ENCODE measurements at places on chromosomes 12 and 14.

DNA sequence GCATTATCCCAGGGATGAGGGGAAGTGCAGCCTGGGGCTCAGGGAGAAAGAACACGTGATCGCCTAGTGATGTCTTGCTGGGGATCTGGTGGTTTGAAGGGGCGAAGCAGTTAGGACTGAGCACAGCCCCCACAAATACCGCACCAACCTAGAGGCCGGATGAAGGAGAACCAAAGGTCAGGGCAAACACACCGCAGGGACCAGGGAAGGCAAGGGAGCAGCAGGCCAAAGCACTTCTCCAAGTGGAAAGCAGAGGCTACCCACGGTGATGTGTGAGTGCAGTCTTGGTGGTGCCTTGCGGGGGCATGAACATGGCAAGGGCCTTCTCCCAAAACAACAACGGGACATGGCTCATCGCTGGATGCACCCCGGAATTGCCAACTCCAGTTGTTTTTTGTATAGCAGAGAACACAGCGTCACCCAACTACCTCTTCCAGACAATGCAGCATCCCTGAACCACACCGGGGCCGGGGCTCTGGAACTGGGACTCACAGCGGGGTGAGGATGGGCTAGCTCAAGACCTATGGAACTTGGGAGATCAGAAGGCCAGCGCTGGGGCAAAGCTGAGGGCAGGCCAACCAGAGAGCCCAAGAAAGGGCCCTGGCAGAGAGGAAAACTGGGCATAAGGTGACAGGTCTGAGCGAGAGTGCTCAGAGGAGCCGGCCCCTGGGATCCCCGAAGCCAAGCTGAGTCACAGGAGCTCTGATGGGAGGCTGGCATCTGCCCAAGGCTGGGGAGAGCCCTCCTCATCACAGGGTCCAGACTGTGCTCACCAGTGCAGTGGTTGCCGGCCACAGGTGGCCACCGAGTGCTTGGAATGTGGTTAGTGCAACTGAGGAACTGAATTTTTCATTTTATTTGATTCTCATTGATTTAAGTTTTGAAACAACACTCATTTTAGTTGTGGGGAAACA lies 11.1 kb downstream of the GALNT16 start:
- DNase-seq, result no peak

DNA sequence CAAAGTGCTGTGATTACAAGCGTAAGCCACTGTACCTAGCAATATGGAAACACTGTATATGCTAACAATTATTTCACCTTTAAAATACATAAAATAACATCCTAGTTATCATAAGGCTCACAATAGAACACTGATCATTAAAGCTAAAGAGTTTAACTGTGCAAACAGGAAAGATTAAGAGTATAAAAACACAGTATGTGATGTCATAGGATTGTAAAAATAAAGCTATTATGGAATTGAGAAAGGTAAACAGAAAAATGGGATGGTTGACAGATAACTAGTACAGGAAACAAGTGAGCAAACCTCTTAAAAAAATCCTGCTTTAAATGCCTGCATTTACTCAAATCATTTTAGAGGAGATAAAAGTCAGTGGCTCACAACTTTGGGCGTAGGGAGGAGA lies 10.8 kb upstream of the IPO8 start:
- no peak for DNase-seq

DNA sequence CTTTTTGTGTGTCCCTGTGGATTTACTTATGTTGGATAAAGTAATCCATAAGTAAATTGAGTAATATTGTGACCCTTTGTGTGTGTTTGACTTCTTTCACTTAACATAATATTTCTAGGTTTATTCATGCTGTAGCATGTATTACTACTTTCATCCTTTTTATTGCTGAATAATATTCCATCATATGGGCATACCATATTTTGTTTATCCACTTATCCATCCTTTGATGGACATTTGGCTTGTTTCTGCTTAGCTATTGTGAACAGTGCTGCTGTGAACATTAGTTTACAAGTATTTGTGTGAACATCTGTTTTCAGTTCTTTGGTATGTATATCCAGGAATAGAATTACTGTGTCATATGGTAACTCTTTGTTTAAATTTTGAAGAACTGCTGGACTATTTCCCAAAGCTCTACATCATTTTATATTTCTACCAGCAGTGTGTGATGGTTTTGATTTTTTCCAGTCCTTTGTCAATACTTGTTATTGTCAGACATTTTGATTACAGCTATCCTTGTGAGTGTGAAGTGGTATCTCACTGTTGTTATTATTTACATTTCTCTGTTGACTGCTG lies 25.2 kb downstream of the G2E3 start:
- DNase-seq, result no peak

DNA sequence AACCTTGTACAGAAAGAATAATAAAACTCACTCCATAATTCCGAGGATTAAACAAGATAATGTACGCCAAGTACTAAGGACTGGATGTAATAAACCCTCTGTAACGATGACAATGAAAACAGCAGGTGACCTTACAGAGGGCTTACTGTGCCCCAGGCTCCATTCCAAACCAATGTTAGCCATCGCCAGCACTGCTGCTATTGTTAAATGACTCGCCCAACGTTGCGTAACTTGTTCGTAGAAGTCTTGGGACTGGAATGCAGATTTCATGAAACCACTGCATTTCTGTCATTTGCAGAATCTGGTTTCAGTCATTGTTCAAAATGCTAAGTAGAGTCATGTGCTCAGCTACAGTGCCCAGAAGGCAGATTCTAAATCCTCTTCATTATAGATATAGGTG lies 728 bp upstream of the STON2 start:
- no peak for DNase-seq

- DNase-seq, result no peak
Observed at GRCh38 chr14:23561259-23561658, 5.2 kb downstream of the THTPA start.

- DNase-seq, result no peak
Observed at GRCh38 chr12:52415870-52416750, 10.0 kb upstream of the KRT82 start.

DNA sequence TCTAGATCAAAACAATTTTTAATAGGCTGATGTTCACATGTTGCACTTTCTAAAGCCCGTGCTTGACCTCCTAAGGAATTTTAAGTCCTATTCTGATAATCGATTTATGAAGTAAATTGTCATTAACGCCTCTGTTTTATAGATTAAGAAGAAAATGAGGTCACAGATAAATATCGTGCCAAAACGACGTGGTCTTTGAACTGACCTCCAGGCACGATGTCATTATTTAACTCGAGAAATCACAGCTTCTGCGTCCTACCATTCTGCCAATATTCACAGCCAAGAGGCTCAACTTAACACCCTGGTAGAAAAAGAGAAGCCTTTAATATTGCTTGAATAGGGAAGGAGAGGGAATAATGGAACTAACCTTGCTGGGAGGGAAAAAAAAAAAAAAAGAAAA lies 888 bp upstream of the EEA1 start:
- DNase-seq, result no peak

GRCh38 chr12:18718462-18718861 lies 19.4 kb downstream of the PLCZ1 start:
- no peak for DNase-seq

- DNase-seq, result no peak
Observed at GRCh38 chr14:95365401-95365800, 45.7 kb upstream of the CLMN start.

DNA sequence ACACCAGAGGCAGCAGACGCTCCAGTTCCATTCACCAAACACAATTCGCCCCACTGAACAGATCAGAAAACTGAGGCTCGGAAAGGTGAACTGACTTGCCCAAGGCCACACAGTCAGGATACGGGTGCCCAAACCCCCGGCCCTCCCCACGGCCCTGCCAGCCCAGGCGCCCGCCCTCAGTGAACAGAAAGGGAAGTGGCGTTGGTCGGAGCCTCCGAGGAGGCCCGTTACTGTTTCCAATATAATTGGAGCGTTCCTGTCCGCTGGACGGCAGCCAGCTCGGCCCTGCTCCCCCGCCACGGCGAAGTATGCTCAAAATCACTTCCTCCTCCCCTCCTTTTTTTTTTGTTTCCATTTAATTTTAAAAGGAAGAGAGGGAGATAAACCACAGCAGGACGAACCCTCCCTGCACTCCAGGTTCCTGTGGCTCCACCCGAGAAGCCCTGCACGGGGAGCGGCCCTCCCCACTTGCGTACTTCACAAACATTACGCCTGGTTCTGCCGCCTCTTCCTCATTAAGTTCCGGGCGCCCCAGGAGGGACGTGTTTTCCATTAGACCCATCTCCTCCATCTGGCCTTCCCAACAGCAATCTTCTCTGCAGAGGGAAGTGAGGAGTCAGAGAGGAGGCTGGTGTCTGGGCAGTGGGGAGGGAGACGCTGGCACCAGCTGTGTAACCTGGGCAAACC lies 61.1 kb downstream of the NCOR2 start:
- no peak for DNase-seq

DNA sequence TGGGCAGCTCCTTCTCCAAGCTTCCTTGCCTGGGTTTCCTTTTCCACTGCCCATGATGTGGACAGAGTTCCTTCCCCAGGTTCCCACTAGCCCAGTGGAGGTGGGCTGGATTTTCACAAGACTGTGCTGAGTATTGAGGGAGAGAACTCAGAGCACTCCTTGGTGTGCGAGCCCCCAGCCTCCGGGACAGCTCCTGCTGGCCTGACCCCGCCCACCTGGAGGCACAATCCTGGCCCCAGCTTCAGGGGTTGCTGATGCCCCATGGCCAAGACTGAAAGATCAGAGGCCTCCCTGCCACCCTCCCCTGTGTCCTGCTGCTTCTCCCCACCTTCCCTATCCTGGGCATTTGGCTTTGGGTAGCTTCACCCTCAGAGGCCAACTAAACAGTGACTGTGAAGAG lies 7.7 kb downstream of the KCNH3 start:
- DNase-seq, result no peak

DNA sequence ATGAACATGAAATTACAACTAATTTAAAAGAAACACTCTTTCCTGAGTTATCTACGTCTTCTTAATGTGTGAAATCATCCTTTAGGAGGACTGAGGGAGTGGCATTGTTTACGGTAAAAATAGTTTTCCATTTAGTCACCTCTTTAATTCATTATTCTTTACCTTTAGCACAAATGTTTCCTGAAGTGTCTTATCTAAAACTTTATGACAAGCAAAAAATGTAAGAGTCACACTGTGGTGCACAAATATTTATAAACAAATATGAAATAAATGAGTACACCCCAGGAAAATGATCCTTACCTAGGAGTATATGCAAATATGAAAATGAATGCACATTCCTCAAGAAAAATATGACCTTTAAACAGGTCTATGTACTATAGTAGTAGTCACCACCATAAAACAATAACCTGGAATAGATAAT lies 104.6 kb downstream of the PTPRR start:
- DNase-seq, result no peak

DNA sequence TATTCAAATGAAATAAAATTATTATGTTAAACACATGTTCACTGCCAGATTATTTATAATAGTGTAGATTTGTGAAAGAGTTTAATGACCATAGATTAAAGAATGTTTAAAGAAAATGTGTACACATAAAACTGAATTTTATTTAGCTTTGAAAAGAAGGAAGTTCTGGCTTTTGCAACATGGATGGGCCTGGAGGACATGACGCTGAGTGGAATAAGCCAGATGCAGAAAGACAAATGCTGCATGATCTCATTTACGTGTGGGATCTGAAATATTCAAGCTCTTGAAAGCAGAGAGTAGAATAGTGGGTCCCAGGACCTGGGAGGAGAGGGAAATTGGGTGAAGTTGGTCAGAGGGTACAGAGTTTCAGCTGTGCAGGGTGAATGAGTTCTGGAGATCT lies 1261.2 kb downstream of the TMEM121 start:
- DNase-seq, result no peak

- no peak for DNase-seq
Observed at GRCh38 chr14:41873686-41874317, 267.1 kb downstream of the LRFN5 start.

- no peak for DNase-seq
Observed at GRCh38 chr12:67640863-67641262, 7.7 kb upstream of the DYRK2 start.

GRCh38 chr14:52080808-52081755 lies 12.2 kb upstream of the NID2 start:
- DNase-seq, result no peak

- DNase-seq, result no peak
Observed at GRCh38 chr12:100555722-100556121, 17.8 kb upstream of the GAS2L3 start.

GRCh38 chr14:69701857-69702256 lies 65.1 kb upstream of the SRSF5 start:
- no peak for DNase-seq

GRCh38 chr12:12880537-12880936 lies 10.8 kb upstream of the GPRC5A start:
- DNase-seq, result no peak

DNA sequence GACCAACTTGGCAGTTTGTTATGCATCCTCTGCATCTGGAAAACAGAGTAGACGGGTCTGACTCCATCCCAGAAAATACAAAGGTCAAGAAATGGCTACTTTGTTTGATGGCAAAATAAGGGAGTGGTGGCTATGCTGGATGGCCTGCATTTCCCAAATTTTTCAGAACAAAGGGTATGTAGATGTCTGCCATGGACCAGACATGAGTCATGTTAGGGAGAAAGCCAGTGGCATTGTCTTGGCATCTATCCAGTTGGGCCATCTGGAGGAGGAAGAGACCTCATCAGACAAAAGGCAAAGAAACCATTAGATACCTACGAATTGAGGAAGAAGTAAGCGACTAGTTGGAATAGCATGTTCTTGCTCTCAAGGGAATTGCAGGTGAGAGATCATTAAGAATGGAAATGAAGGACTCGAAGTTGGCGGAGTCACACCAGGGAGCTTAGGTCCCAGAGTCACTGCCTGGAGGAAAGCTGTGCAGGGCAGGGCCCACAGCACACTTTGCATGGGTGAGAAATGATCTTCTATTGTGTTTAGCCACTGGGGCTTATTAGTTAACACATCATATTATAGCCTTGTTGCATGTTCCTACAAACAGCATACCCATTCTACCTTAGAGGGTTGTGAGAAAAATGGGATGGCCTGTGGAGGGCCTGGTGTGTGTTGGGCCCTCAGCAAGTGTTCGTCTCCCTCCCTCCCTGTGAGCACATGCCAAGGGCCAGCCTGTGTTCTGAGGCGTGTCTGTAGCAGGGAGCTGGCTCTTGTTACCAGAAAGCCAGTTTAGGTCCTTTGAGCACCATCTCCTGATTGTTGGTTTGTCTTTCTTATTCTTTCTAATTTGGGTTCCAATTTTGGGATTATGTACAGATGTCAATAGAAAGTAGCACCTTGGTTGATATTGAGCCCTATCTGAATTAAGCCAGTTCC lies 119.4 kb downstream of the KTN1 start:
- no peak for DNase-seq

DNA sequence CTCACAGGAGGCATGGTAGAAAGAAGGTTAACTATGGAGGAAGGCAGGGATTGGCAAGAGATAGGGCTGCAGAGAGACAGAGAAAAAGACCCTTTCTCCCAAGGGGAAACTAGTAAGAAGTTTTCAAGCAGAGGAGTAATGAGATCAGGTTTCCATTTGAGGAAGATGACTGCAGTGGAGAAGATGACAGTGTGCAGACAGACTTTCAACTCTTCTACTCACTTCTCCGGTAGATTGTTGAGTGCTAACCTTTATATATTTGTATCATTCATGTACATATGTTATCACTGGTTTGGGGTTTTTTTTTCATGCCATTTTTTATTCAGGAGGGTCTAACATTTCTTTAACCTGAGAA lies 5.9 kb upstream of the B3GNT4 start:
- DNase-seq, result no peak
